ENCODE measurements at places on chromosomes 16 and 17.

DNA sequence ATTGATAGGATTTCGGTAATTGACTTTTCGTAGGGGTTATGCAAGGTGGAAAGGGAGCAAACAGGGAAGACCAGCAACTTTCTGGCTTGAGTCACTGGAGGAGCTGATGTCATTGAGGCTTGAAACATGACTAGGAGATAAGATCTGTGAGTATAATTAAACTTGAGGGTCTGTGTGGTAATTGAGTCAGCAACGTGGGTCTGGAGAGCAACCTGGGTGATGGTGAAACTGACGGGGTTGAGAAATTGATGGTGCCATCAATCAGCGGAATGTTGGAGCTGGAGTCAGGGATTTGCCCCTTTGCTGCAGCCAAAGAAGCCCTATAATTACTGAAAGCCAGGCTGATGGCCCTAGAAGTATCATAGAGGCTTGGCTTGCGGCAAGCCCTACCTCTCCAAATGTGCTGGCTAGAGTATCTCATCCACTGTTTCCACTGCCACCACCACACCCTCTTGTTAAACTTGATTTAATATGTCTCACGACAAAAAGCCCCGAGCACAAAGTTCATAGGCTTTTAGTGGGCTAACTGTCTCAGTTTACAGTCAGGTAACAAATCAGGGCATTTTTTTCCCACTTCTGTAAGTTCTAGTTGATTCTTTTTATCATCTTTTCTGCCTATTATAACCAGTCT lies 186.9 kb upstream of the ELAC2 start:
- peak; percentile 34 for DNase-seq

- peak; percentile 82 for DNase-seq
Measured at GRCh38 chr17:7004398-7005253, 7.8 kb upstream of the RNASEK start.

GRCh38 chr17:37839196-37839978 lies 84.8 kb upstream of the TBC1D3K start:
- DNase-seq, result no peak

DNA sequence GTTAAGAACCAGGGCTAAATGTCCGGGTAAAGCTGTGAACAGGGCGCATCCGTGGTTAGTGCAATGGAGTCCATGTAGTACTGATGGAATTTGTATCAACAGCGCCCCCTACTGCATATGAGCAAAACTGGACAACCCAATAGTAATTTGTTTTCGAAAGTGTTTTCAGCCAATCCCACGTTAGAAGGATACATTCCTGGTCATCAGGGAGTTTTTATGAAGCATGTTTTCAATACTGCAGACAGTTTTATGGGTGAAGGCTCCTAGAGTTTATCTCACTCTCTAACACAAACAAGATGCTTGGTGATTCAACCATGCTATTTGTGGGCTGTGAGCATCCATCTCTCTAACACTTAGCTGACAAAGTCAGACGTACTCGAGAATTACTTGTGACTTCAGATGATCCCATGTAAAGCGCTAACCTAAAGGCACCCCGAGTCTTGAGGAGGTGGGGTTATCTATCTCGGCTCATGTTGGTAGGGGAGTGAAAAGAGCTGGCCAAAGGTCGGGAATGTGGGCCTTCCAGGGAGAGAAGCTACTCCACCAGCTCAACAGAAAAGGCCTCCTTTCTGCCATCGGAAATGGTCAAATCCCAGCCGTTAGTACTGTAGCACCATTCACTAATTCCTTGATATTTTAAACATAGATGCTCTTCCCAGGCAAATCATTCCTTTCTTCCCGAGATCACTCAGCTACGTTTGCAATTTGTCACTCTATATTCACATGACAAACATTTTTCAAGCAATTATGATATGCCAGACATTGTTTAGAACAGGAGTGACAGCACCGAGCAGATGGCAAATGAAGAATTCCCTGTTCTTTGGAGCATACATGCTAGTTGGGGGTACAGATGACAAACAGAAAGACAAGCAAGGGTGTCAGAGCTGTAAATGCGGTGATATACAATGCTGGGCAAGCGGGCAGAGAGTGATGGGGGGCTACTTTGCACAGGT lies 46.9 kb upstream of the HNF1B start:
- DNase-seq, result peak; percentile 24

- DNase-seq, result no peak
Measured at GRCh38 chr17:46152423-46152822, 40.8 kb downstream of the KANSL1 start.

- DNase-seq, result no peak
Measured at GRCh38 chr17:30565073-30565935, 88.1 kb downstream of the GOSR1 start.

- no peak for DNase-seq
Measured at GRCh38 chr17:19384723-19385391, 2.1 kb downstream of the MFAP4 start.

GRCh38 chr16:84813141-84813934 lies 6.4 kb upstream of the CRISPLD2 start:
- DNase-seq, result no peak

Measured in PC-3 (cell line).